ENCODE measurements at places on chromosomes 3 and 15.
A peak's percentile ranks its signal among the peaks of the same experiment; 100 is the strongest.

DNA sequence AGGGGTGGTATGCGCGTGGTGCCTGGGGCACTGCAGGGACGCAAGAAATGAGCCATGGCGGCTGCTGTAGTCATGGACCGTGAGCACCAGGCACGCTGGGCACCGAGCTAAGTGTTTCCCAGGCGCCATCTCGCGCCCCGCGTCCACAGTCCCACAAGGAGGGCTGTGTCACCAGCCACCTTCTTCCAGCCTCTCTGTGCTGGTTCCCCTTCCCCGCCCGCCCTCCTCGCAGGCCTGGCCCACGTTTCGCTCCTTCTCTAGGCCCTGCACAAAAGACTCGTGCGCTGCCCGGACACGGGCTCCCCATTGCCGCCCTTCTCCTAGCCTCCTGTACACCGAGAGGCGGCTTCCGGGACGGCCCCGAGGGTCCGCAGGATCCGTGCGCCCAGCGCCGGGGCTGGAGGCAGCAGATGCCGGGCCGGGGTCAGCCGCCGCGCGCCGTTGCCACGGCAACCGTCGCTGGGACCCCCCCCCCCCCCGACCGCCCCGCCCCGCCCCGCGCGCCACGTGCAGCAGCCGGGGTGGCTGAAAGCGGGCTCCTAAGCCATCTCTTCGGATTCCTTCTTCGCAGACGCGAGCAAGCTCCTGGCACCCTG is 113.4 kb downstream of the SRGAP3 start:
- DNase-seq = no peak

GRCh38 chr3:171786997-171787396 is 23.3 kb downstream of the PLD1 start:
- DNase-seq = no peak

DNA sequence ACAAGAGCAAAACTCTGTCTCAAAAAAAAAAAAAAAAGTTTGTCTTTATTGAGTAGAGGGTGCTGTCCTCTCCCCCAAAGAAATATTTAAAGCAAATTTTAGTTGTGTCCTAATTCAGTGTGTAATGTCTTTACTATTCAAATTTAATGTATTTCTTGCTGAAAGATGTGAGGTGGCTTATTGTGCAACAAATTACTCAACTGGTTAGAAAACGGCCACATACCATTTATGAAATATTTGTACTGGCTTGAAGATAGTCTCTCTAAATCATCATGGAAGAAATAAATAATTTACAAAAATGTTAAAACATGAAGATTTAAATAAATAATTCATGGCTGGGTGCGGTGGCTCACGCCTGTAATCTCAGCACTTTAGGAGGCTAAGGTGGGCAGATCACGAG is 63.0 kb downstream of the SLTM start:
- DNase-seq = no peak

- DNase-seq = peak; percentile 14
These were observed 55.2 kb upstream of the CHRNA7 start for GRCh38 chr15:31974855-31975829.

GRCh38 chr3:95401693-95402092 is 1338.8 kb downstream of the NSUN3 start:
- DNase-seq = no peak

Measured in stimulated activated CD4-positive, alpha-beta T cell treated with anti-CD3 and anti-CD28 coated beads, Interleukin-1b, Interleukin-23, amount 100 ng/mL, for 24 hours (primary cell).